ENCODE measurements at places on chromosomes 7 and 10. TPM values are rescaled to one million over a fixed set of nuclear protein-coding genes. Genes with fewer than 3 reads are reported as not detected.

- H3K4me3 ChIP-seq = no peak overlapping the region
- no peaks in the 10 kb centered on the region for H3K36me3 ChIP-seq
- no peaks in the 10 kb centered on the region for H3K4me1 ChIP-seq
- H3K27ac ChIP-seq = no peak overlapping the region
Measured at GRCh38 chr7:148394582-148394981, 196.0 kb upstream of the C7orf33 start.

DNA sequence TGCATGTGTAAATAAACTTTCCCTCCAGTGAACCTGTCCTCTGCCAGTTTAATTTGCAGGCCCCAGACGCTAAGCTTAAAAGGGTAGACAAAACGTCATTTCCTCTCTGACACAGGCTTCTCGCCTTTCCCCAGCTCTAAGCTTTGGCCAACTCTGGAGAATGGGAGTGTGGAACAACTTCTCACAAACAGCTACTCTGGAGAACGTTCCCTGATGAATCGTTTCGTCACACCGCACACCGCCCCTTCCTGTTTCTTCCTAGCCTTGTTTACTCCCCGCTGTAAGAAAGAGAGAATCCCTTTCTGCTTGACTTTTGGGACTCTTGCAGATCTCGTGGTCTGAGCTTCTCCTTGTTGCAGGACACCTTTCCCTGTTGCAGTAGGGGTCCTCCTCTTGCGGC is 564.2 kb downstream of the TCERG1L start:
- H3K27ac ChIP-seq = no peak overlapping the region
- H3K4me3 ChIP-seq = no peak overlapping the region
- DNase-seq = no peak
- no peaks in the 10 kb centered on the region for H3K36me3 ChIP-seq
- H3K27me3 ChIP-seq = no peaks in the 10 kb centered on the region

GRCh38 chr10:110075686-110076085 is 67.9 kb downstream of the ADD3 start:
- no peaks in the 10 kb centered on the region for H3K4me1 ChIP-seq
- H3K27me3 ChIP-seq = no peaks in the 10 kb centered on the region
- H3K4me3 ChIP-seq = no peak overlapping the region
- no peak overlapping the region for H3K27ac ChIP-seq
- DNase-seq = no peak

DNA sequence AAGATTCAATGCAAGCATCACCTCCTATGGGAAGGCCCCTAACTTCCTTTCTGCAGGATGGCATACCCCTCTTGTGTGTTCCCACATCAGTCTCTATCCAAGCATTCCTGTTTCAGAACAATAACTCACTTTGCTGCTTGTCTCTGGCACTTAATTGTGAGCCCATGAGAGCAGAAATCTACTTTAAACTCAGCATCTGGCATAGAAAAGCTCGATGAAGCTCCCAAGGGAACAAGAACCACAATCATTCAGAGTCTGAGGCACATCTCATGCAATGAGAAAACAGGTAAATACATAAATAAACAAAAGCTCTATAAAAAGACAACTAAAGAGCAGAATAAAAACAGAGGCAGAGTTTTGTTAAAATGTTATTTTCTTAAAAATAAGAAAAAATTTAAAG is 66.2 kb downstream of the VPS41 start:
- H3K27ac ChIP-seq = no peak overlapping the region
- H3K36me3 ChIP-seq = no peaks in the 10 kb centered on the region
- no peak overlapping the region for H3K4me3 ChIP-seq
- no peaks in the 10 kb centered on the region for H3K4me1 ChIP-seq
- H3K27me3 ChIP-seq = no peaks in the 10 kb centered on the region

DNA sequence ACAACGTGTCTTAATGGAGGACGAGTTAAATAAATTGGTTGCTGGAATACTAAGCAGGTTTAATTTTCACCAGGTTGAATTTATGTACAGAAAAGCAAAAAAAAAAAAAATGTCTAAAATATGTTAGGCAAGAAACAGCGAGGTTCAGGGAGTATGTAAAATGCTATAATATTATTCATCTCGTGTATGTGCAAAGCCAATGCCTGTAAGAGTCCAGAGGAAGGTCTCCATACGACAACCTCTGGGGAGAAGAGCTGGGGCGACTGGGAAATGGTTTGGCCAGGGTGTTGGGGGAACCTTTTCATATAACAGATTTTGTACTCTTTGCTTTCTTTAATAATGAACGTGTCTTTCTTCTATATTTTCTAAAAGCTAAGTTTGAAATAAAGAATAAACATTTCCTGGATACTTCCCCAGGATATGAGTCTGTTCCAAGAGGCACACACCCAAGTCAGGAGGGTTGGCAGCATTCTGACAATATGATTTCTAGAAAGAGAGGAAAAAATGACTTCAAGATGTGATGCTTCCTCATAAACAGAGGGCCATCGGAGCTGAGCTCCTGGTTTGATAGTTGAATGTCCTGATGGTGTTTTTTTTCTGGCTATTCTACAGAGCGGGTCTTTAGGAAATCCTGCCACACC is 208.6 kb upstream of the MGMT start:
- H3K27me3 ChIP-seq = peaks cover 3% of the 10 kb centered on the region
- H3K36me3 ChIP-seq = no peaks in the 10 kb centered on the region
- H3K4me1 ChIP-seq = no peaks in the 10 kb centered on the region

- H3K27ac ChIP-seq = no peak overlapping the region
- H3K36me3 ChIP-seq = no peaks in the 10 kb centered on the region
- H3K27me3 ChIP-seq = no peaks in the 10 kb centered on the region
- DNase-seq = no peak
- H3K4me3 ChIP-seq = no peak overlapping the region
- H3K4me1 ChIP-seq = peaks cover 14% of the 10 kb centered on the region
Measured at GRCh38 chr10:373526-374309, 238.5 kb downstream of the ZMYND11 start.

The CCDC136 gene
- polyA plus RNA-seq = 0.22 TPM

The STK17A gene
- 3.0 TPM for polyA plus RNA-seq
